ENCODE measurements at places on chromosomes 6 and 20.

- no peak for ATAC-seq
These were observed 147.9 kb upstream of the PDE7B start for GRCh38 chr6:135703621-135704020.

GRCh38 chr6:167528239-167528638 lies 203.4 kb downstream of the TTLL2 start:
- no peak for ATAC-seq

DNA sequence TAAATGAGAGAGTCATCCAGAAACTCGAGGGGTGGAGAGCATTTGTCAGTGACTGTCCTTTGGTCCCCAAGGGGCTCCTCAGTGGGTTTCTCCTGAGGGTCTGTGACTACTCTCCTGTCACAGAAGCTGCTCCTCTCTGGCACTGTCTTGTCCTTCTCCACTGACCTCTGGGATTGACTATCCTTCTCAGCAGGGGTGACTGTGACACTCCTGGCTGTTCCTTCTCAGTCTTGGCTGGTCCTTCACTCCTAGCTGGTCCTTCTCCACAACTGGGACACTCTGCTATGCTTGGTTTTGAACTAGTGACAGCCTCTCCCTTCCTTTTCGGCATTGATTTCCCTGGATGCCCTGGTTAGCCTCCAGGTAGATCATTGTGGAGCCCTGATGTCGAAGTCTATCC lies 33.5 kb downstream of the DYNLT1 start:
- ATAC-seq = no peak

DNA sequence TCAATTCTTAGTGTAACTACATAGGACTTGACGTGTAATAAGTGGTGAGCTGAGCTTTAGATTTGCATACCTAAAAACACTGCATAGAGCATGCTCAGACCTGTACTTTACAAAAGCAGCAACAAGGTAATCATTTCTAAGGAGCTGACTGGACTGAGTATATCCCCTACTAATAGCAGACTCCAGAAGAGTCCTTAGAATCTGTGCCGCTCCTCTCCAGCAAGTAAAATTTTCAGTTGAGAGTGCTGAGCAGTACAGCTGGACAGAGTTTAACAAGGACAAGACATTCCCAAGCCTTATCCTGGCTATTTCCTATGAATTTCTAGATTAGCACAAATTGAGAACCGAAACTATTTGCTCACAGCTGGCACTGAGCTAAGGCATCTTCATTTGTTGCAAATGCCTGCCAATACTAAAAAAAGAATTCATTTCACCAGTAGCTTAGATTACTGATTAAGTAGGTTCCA lies 26.1 kb upstream of the KLHL31 start:
- ATAC-seq = peak; percentile 55

DNA sequence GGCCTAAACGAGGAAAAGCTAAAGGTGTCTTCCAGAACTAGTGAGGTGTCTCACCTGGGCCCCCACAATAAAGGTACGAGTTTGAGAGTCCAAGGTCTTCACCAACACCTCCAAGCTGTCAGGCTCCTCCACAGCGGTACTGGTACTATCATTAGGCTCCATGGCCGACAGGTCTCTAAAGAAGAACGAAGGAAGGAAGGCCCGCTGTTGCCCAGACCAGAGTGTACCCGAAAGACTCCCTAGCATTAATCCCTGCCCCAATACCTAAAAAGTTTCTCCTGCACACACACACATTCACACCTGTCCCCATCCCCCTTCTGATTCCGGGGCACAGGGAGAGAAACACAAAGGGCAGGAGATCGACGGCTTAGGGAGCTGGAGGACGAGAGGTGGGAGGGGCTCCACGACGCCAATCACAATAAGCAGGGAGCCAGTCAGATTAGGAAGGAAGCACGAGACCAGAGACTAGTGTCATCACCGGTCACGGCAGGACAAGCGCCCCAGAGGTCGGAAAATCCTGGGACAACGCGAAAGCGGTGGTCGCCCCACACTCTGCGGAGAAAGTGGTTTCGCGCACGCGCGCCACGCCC lies 764 bp downstream of the BAG6 start:
- ATAC-seq = peak; percentile 74

GRCh38 chr6:104326173-104327001 lies 533.3 kb downstream of the HACE1 start:
- ATAC-seq = no peak

DNA sequence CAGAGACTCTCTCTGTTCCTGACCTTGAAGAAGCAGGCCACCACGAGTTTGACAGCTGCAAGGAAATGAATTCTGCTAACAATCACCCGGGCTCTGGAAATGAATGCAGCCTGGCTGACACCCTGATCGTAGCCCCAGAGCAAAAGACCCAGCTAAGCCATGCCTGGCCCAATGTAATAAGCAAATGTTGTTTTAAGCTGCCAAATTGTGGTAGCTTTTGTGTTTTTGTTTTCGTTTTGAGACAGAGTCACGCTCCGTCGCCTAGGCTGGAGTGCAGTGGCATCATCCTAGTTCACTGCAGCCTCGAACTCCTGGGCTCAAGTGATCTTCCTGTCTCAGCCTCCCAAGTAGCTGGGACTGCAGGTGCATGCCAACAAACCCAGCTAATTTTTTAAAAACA lies 3.3 kb upstream of the OXT start:
- ATAC-seq = no peak

- ATAC-seq = no peak
These were observed 516.0 kb downstream of the LMBRD1 start for GRCh38 chr6:69280858-69281257.

- ATAC-seq = no peak
These were observed 68.0 kb downstream of the CYP39A1 start for GRCh38 chr6:46584586-46584985.

DNA sequence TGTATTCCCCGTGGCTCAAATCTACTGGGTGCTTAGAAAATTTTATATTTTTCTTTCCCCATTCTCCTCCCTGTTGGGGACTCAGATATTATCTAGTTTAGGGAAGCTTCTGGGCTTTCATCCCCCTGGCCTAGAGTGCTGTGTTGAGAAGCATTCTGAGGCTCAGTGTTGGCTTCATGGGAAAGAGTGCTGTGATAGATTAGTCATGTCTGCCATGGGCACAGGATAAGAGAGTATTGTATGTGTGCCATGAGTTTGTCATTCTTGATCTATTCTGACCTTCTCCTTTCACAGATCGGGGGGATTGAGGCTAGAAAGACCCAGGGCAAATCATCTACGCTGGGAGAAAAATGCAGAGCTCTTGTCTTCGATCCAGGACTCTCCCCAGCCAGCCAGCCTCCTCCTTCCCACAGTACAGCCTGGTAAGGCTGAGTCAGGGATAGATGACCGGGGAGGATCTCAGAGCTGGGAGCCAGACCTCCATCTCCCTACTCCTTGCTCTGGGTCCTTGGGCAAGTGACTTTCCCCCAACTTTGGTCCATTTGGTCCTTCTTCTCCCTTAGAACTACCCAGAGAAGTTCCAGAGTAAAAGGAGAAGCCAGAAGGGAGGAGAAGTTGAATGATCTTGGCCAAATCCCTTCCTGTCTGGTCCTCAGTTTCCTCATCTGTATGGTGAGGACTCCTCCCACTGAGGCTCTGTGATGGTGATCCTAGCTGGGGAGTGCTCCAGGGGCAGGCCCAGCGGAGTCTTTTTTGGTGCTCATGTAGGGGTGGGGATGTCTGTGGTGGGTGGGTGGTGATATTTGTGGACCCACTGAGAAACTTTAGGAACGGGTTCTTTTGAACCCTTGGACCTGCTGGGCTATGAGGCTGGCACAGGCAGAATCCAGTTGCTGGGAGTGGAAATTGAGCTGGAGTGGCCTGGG lies 5.0 kb downstream of the SRC start:
- ATAC-seq = no peak

GRCh38 chr20:59735917-59736316 lies 131.6 kb downstream of the PHACTR3 start:
- ATAC-seq = no peak

GRCh38 chr6:85278466-85279035 lies 171.3 kb upstream of the NT5E start:
- ATAC-seq = no peak

DNA sequence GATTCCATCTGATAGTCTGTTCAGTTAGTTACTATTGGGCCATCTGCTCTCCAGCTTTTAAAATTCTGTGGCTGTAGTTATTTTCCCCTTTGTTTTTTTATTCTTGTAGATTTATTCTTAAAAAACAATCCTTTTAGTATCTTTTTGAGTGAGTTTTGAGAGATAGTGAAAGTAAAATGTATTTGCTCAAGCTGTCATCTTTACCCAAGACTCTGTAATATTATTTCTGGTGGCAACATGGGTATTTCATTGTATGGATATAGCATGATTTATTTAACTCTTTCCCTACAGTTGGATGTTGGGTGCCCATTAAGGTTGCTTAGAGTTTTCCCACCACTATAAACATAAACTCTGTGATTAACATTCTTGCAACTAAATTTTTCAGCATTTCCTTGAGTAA lies 24.6 kb downstream of the STK4 start:
- ATAC-seq = no peak

- ATAC-seq = peak; percentile 52
These were observed 586 bp upstream of the HMGA1 start for GRCh38 chr6:34236131-34236442.

All from esophagus mucosa (tissue), 1 donor.